Suppressor macrophage treated with lipopolysaccharide for 1 hour (primary cell): ENCODE measurements at places on chromosomes 3 and 15.

DNA sequence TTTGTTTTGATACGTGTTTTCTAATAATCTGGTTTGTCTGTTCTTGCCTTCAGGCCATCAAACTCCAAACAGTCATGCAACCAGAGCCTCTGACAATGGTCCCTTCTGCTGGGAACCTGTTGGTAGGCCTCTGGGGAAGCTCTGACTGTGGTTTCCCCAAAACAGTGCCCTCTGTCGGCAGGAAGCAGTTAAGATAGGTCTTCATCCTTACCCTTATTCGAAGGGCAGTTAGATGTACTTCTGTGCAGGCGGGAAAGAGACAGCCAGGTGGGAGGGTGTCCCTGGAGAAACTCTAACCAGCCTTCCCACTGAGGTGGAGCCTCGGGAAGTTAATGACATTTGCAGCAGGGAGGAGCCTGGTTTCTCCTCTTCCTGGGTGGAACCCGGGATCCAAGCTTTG is 81.6 kb upstream of the CHMP2B start:
- no peak for DNase-seq

- DNase-seq = no peak
Observed at GRCh38 chr15:30859091-30859874, 44.4 kb upstream of the FAN1 start.

GRCh38 chr15:70494852-70495571 is 268.3 kb downstream of the UACA start:
- peak; percentile 89 for DNase-seq

DNA sequence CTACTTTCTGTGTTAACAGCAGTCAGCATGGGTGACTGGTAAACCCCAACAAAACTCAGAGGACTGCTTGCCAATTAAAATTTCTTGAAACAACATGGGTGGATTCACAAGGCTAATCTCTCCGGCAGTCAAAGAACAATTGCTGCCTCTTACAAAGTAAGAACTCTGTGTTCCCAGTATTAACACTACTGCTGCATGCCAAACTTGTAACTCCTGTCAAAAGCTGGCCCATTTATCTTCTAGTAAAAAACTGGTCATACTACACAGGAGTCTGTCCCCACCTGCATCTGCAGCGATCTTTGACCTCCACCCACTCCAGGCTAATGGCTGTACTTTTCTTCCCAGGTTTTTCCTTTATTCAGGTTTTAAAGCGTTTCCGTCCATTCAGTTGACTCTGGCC is 8.7 kb upstream of the ZNF589 start:
- no peak for DNase-seq

DNA sequence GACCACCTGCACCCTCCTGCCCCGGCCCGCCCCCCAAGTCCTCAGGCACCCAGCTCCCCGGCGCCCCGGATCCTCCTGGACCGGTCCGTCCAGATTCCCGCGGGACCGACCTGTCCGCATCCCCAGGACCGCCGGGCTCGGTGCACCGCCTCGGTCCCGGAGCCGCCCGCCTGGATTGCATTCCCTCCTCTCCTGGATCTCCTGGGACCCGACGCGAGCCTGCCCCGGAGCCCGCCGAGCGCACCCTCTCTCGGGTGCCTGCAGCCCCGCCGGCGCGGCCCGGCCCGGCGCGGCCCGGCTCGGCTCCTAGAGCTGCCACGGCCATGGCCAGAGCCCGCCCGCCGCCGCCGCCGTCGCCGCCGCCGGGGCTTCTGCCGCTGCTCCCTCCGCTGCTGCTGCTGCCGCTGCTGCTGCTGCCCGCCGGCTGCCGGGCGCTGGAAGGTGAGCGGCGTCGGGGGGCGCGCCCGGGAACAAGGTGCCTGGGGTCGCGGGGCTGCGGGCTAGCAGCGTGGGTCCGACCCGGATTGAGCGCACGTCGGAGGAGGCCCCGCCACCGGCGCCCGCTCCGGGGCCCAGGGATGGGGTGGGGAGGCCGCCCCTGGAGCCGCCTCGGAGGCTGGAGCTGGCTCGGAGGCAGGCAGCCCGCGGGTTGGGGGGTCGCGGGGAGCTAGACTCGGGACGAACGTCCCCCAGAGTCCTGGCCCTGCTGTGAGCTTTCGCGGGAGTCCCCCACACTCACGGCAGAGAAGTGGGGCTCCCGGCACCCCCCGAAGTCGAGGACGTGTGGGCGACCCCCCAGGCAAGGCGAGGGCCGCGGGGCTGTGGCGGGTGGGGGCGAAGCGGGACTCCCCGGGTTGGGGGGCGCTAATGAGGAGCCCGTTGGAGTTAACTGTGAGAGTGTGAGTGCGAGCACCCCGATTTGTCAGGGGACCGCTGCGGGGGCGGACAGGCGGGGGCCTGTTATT is 610 bp downstream of the EPHB3 start:
- DNase-seq = no peak

GRCh38 chr3:58167431-58168351 is 43.1 kb downstream of the DNASE1L3 start:
- DNase-seq = peak; percentile 77

GRCh38 chr15:92510163-92510882 is 116.6 kb downstream of the ST8SIA2 start:
- DNase-seq = no peak

- DNase-seq = peak; percentile 58
Observed at GRCh38 chr3:142028243-142028777, 121.0 kb downstream of the TFDP2 start.

GRCh38 chr3:71718072-71718471 is 7.1 kb downstream of the EIF4E3 start:
- DNase-seq = no peak

- DNase-seq = no peak
Observed at GRCh38 chr15:69845159-69845558, 252.6 kb downstream of the TLE3 start.

DNA sequence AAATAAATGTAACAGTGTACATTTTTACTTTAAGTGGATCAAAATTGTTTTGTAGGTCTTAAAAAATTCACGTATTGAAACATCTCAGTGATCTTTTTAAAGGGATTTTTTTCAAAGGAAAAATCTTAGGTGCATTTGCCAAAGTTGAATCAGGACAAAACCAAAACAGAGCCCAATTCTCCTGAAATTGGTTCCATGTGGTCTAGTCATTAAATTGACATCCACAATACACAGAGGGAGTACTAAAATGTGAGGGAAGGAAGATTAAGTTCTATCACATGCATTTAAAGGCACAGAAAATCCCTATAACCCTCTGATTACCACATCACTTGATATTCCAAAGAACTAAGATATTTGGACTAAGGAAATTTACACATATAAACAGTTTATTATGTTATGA is 39.3 kb upstream of the HDC start:
- DNase-seq = no peak

- peak; percentile 87 for DNase-seq
Observed at GRCh38 chr3:152298393-152299248, 29.9 kb downstream of the MBNL1 start.
